ENCODE measurements at places on chromosomes 7 and 10. TPM values are rescaled to one million over a fixed set of nuclear protein-coding genes. Genes with fewer than 3 reads are reported as not detected.

SLC26A3 gene
- total RNA-seq: not detected

COL28A1 gene
- not detected for total RNA-seq

CALML3 gene
- not detected for total RNA-seq

CYP3A4 gene
- not detected for total RNA-seq

Data from activated CD4-positive, alpha-beta T cell treated with anti-CD3 and anti-CD28 coated beads, Interleukin-2, amount 10 ng/mL, durations not matched to agents 7 days and 5 days (primary cell).